ENCODE measurements at places on chromosomes 5 and 9.

DNA sequence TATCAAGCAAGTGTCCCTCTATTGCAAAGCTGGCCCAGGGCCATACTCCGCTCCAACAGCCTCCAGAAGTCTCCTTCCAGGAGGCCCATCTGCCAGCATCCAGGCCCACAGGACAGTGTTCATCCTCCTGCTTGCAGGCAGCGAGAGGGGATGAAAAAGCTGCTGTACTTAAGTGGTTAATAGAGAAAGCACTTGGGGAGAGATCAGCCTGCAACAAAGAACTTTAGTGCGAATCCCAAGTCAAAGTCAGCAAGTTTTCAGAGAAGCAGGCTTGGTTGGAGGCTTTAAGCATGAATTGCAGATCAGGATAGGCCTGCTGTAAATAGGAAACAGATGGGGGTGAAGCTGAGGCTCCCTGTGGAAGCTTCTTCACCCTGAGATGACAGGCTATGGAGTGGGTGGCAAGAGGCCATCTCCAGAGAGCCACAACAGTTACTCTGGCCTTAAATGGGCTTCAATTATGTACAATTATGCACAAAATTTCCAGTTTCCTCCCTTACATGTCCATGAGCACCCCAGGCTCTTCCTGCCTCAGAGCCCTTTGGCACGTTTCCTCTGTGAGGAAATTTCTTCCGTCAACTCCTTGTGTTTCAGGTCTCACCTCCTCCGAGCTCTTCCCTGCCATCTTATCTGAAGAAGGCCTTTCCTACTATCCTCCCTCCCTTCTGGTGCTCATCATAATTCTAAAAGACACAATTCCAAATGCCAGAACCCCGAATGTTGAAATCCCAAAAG lies 98.0 kb upstream of the NR3C1 start:
- DNase-seq = no peak

- DNase-seq = no peak
These were observed 70.6 kb downstream of the DOCK2 start for GRCh38 chr5:169707686-169708085.

DNA sequence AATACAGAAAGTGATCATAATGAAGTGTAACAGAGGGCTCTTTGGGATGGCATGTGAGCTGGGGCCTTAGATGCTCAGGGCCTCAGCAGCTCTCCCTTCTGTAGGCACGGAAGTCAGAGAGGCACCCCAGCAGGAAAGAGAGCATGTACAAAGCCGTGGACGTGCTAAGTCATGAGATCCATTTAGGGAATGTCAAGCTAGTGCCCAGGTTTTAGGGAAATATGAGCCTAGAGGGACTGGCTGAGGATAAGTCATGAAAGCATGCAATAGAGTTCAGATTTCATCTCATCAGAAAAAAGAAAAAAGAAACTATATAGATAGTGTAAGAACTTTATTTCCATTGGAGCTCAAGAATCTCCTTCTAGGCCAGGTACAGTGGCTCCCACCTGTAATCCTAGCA lies 379.5 kb upstream of the KLF4 start:
- DNase-seq = no peak

GRCh38 chr5:174726916-174727793 lies 2.8 kb downstream of the MSX2 start:
- DNase-seq = no peak

All from activated naive CD8-positive, alpha-beta T cell treated with anti-CD3 and anti-CD28 coated beads, Interleukin-2, amount 50 U/mL, for 24 hours (primary cell).